Eye (tissue), 1 donor: ENCODE measurements at places on chromosomes 4 and X.

GRCh38 chr4:142563682-142564291, 282.3 kb downstream of the INPP4B start:
- DNase-seq = no peak

DNA sequence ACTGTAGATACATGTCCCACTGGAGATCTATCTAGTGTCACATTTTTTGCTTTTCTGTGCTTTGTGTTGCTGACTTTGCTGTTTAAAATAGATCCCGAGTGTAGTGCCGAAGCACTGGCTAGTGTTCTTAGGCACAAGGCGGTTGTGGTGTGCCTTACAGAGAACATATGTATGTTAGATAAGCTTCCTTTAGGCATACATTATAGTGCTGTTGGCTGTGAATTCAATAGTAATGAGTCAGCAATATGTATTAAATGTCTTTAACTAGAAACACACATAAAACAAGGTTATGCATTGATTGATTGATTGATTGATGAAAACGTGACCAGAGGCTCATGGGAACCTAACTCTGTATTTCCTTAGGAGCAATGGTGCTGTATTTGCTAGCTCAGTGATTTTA, 56.2 kb downstream of the COX7B2 start:
- no peak for DNase-seq

DNA sequence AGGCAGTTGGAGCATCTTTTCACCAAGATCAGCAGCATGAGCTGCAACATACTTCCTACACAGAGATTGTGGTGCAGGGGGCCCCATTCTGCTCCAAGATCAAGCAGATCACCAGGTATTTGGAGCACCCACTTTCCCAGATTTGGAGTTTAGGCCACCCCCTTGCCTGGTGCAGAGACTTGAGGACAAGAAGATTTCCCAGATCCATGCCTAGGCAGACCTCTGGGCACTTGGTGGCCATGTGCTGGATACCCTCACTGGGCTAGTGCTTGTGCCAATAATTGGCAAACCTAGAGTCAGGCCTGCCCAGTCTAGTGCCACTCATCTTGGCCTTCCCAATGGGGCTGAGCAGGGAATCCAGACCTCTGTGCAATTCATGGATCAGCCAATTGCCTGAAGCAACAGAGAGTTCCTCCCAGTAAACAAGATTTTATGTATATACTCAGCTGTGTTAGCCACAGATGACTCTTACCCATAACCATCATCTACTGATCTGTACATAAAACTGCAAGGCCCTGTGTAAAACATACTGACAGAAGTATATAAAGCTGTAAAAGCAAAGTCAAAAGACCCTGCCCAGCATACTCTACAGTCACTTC, 228.4 kb upstream of the EMCN start:
- DNase-seq = no peak

DNA sequence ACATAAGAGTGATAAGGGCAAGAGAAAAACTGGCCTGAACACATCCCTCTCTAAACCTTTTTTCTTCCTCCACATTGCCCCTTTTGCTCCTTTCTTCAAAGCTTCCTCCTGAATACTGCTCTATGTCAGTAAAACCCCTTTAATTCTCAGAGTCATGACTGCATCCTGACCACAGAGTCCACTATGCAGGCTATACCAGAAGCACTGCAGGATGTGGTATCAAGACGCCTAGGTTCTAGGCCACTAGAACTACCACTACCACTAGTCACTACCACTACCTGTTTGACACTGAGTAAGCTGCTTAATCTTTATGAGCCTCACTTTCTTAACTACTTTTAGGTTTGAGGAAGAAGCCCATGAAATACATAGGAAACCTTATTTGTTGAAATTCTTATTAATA, 38.7 kb downstream of the ARHGEF9 start:
- DNase-seq = no peak

- DNase-seq = no peak
Observed at GRCh38 chr4:56182356-56182755, 204.9 kb downstream of the AASDH start.

GRCh38 chr4:40199999-40200874, 3.4 kb downstream of the RHOH start:
- DNase-seq = no peak

DNA sequence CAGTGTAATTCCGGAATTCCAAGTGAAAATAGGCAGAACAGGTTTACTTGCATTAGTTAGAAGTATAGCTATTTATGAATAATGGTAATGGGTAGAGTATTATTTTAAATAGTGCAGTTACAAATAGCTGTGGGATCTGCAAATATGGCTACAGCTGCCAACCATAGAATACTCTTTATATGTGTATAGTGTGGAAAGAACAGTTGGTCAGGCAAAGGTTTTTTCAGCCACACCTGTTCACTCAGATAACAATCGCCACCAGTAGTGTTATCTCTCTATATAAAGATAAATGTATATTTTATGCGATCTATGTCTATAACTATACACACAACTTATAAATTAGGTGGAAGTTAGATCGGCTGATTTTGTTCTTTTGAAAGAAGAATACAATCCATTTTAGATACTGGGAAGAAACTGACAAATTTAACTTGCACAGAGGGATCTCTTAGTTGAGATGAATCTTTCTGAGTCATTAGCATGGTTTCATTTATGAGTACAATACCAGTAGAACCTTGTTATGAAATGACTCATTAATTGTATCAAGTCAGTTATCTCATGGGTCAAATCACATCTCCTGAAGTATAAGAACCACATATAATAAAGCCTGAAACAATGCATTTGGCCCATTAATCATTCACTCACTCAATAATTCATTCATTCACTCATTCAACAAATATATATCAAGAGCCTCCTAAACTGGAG, 100.9 kb upstream of the NR3C2 start:
- DNase-seq = no peak

GRCh38 chr4:184653650-184654049, 4.1 kb downstream of the PRIMPOL start:
- peak; percentile 39 for DNase-seq

DNA sequence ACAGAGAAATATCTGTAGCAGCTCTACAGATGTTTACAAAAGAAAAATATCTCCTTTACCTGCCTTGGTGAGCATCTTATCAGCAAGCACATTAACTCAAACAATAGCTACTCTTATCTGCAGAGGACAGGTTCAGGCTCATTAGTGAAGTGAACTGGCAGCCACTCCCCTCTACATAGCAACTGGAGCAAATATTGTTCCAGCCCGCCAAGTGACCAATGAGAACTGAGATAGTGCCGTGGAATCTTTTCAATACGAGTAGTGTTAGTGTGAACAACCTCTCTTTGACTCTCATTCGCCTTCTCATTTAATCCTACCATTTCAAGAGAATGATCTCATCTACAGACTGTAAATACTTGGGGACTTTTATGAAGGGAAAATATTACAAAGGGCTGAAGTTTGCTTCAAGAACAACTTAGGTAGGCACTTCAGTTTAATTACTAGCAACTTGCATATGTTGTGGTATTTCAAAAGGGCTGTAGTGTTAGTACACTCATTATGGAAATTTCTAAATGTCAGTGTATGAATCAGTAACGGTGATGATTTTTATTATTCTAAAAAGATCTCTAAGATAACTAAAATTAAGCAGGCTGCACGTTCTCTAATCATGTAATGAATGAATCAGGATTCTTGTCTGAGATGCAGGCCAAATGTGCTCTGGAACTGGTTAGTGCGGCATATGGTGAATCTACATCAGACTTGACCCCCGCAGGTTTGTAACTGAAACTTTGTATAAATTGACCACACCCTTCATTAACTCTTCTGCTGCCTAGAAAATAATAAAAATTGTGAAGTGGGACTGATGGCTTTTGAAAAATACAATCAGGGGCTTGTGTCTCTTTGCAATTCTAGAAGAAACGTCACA, 72.4 kb downstream of the PALLD start:
- peak; percentile 67 for DNase-seq

GRCh38 chr4:41022116-41022515, 192.2 kb downstream of the APBB2 start:
- DNase-seq = no peak

- peak; percentile 65 for DNase-seq
Observed at GRCh38 chrX:134548257-134549201, 88.6 kb downstream of the HPRT1 start.

GRCh38 chrX:108223585-108223984, 132.0 kb downstream of the ATG4A start:
- DNase-seq = no peak

DNA sequence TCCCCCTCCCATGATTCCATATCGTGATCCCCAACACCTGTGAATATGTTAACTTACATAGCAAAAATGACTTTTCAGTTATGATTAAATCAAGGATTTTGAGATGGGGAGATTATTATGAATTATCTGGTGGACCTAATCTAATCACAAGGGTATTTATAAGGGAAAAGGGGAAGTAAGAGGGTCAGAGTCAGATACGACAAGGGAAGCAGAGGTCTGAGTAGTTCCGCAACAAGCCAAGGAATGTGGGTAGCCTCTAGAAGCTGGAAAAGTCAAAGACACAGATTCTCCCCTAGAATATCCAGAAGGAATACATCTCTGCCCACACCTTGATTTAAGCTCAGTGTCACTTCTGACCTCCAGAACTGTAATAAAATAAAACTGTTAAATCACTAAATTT, 1.0 kb upstream of the IL13RA1 start:
- DNase-seq = no peak

DNA sequence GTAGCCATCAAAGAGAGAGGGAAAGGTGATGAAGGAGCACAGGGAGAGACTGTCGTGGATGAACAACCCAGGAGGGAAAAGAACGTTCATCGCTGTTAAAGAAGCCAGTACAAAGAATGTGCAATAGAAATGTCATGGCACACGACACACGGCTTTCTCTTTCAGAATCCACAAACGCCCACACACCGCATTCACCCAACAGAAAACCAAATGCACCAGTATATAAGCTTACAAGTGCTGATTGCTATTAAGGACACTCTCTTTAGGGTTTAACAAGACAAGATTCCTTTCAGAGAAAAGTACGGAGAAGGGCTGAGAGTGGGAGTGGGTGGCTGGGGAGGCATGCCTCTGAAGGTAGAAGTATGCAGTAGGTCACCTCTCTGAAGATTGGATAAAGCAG, 80.2 kb downstream of the C4orf51 start:
- no peak for DNase-seq

DNA sequence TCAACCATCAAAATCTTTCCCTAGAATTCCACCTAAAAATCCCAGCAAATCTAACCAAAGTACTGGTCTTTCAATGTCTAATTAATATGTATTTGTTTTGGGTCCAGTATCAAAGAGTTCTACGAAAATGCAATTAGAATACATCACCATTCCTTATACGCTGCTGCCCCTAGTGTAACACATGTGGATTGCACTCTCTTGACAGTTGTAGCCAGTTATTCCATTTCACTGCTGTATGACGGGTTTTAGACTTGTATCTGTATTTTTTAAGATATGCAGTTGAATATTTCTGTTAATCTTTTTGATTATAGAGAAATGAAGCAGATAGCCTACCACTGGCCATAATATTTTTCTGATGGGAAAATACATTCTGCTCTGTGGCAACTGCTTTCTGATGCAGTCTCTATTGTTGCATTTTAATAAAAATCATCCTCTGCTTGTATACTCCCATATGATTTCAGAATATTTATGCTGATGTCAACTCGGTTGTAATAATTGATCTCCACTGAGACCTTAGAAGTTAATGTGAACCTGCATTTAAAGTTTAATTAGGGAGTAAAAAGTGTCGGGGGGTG, 17.1 kb upstream of the PAGE2B start:
- DNase-seq = peak; percentile 60

- no peak for DNase-seq
Observed at GRCh38 chr4:44736900-44737299, 10.5 kb upstream of the GNPDA2 start.

GRCh38 chr4:77669946-77670590, 64.4 kb downstream of the CXCL13 start:
- no peak for DNase-seq

- DNase-seq = peak; percentile 1
Observed at GRCh38 chrX:18252644-18253359, 32.1 kb upstream of the BEND2 start.

GRCh38 chr4:107432451-107432850, 287.6 kb downstream of the PAPSS1 start:
- DNase-seq = no peak

GRCh38 chr4:85024671-85025070, 58.2 kb upstream of the WDFY3 start:
- no peak for DNase-seq

GRCh38 chr4:8365353-8365752, 75.2 kb downstream of the ACOX3 start:
- no peak for DNase-seq
